ENCODE measurements at places on chromosomes 6 and 20.

GRCh38 chr6:140718021-140718420 lies 1343.6 kb upstream of the CITED2 start:
- no peak for DNase-seq

- DNase-seq = no peak
Measured at GRCh38 chr20:11278461-11278860, 604.7 kb upstream of the JAG1 start.

DNA sequence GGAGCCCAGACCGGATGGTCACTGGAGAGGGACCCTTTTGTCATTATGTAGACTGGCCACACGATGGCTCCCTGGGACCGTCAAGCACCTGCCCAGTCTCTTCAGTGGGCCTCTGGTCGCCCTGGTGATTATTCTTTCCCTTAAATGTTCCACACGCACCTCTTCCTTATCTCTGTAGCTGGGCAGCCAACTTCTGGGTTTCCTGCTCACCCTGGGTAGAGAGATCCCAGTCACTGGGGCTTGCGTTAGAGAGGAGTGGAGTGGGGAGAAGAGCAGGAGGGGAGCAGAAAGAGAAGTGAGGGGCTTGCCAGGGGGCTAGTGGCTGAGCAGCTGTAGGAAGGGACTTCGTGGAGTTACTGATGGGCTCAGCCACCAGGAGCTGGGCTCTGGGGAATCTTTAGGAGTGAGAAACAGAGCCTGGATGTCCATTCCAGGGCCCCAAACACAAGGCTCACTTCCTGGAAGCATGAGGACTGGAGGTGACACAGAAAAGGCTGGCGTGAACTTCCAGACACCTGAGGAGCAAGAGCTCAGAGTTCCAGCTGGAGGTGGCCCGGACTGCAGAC lies 150.1 kb downstream of the DHX35 start:
- DNase-seq = peak; percentile 29

DNA sequence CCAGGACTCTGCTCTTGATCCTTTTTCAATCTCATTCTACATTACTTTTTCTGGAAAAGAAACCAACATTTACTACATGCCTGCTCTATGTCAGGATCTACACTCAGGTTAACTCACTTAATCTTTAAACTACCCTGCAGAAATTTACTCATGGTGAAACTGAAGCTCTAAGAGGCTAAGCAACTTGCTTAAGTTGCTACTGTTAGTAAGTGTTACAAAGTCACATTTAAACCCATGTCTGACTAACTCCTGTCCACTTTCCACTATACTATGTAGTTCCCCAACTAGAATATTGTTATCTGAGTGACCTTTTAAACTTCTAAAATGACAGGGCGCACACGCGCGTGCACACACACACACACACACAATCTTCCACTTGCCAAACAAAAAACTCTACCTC lies 5.0 kb downstream of the CEP162 start:
- DNase-seq = no peak

- no peak for DNase-seq
Measured at GRCh38 chr6:30895343-30895742, 11.0 kb downstream of the DDR1 start.

- DNase-seq = no peak
Measured at GRCh38 chr6:137351890-137352289, 132.7 kb upstream of the IFNGR1 start.

DNA sequence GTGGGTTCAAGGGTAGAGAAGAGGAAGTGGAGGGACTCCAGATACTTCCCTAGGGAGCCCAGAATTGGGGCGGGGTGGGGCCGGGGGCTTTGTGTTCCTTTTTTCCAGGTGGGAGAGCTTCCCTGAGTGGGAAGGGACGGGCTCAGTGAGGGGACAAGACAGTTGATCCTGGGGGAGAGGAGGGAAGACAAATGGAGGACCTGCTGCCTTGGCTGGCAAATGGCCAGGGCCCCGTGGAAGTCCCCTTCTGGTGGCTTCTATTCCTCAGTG lies 2.6 kb downstream of the CTSZ start:
- no peak for DNase-seq

DNA sequence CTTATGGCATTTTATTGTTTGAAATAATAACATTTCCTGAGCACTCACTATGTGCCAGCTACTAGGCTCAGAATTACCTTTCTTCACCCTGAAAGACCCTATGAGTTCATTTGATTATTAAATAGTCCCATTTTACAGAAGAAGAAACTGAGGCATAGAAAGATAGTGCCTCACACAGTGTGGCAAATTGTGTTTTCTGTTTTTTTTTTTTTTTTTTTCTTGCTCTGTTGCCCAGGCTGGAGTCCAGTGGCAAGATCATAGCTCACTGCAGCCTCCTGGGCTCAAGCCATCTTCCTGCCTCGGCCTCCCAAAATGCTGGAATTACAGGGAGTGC lies 59.7 kb upstream of the PTPN1 start:
- no peak for DNase-seq

- no peak for DNase-seq
Measured at GRCh38 chr20:17374086-17374485, 147.2 kb downstream of the PCSK2 start.

DNA sequence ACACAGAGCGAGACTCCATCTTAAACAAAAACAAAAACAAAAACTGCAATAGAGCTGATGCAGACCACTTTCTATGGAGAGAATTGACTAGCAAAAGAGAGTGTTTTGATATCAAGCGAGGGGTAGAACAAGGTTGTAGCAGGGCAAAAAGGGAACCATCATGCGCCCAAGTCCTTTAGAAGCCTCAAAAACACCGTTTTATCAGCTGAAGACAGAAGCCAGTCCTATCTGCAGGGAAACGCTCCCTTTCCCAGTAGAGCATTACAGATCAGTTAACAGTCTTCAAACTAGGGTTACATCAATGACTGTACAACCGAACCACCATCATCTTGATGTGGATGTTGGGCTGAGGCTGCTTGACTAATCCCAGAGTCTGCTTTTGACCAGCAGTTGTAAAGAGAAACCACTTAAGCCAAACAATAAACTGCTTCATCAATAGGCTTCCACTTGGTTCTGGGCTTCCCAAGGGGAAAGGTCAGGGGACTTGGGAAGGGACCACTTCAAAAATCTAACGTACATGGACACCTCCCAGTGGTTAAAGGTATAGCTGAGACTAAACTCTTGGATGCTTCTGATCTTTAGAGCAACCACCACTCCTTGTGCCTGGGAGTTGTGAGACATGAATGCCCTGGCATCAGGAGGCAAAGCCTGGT lies 59.6 kb upstream of the SPDEF start:
- DNase-seq = no peak

DNA sequence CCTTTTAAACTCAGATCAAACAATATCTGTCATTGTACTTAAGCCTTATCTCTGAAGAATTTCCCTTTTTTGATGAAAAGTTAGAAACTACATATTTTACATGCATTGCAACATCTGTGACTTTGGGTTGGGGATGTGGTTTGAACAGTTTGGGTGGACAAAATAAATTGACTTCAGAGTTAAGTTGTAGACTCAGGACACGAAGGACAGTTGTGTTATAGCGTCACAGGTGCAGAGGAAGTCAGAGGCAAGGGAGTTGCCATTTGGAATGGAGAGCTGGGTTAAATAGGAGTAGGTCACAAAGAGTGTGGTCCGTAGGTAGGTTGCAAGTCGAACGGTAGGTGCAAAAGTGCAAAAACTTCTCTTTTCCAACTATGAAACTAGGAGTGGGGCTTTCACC lies 46.0 kb downstream of the ZFAND3 start:
- DNase-seq = no peak

DNA sequence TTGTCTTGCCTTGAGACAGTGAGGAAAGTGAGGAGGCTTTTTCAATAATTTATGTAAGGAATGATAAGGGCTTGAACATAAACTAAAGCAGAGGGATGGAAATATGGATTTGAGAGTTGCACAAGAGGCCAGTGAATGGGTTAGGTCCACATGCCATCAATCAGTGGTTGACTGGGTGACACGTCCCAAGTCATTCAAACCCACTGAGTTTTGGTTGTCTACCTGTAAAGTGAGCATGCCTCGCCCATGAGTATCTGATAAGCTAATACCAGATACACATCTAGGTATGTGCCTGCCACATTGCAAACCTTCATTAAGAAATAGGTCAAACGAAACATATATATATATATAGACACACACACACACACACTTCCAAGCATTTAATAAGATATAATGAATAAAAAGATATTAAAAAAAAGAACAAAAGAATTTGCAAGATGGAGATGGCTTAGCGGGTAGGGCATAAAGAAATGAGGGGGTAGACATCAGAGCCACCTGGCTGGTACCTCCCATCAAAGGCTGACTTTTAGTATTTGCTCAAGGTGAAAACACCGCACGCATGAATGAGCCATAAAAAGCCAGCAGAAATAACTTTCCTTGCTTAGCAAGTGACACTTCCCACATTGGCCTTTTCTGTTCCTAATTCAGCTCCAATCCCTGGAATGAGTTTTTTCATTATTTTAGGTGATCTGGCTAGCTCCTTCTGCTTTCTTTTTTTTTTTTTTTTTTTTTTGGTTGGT lies 109.1 kb upstream of the GGTLC1 start:
- no peak for DNase-seq

DNA sequence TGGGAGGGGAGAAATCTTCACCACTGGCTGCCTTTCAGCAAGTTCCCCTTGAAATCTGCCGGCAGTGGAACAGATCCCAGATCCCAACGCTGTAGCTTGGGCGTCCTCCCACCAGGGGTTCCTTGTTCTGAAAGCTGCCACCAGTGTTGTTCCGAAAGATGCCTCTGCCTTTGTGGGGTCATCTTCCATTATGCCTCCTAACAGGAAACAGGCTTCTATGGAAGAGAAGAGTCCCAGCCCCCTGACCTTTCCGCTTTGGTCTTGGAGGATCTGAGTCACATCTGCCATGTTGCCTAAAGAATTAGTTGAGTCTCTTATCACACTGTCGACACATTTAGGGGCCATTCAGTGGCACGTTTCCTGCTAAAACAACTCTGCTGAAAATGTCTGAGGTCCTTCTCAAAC lies 57.5 kb upstream of the NFATC2 start:
- no peak for DNase-seq

DNA sequence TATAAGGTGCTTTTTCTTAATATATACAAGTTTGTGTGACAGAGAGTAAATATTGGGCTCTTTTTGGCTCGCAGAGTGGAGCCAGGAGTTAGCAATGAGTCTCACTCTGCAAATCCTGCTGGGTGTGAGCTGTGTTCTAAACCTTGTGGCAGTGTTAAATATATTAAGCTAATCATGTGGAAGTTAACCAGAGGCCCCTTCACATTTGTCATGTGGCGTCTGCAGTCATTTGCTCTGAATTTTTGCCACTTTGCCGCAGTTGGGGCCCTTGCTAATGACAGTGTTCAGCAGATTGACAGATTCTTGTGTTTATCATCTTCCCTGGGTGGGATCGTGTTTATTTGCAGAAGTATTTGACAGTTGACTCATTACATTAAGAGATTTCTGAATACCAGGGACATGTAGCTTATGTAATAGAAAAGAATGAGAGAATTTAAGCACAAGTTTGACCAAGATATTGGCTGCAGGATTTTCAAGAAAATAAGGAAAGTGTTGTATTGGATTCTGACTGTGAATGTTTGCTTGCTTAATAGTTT lies 37.9 kb downstream of the SPATA2 start:
- DNase-seq = no peak

- DNase-seq = no peak
Measured at GRCh38 chr6:24606200-24606930, 39.6 kb downstream of the KIAA0319 start.

GRCh38 chr20:63522091-63522868 lies 1.7 kb downstream of the PPDPF start:
- no peak for DNase-seq

- DNase-seq = no peak
Measured at GRCh38 chr6:132410830-132411229, 9.6 kb upstream of the MOXD1 start.
